ENCODE measurements at places on chromosomes 1 and 21. TPM values are rescaled to one million over a fixed set of nuclear protein-coding genes. Genes with fewer than 3 reads are reported as not detected.
A peak's percentile ranks its signal among the peaks of the same experiment; 100 is the strongest.

BNIPL gene
- total RNA-seq: 2.5 TPM

ZBTB21 gene
- 11.3 TPM for total RNA-seq

GIPC2 gene
- 14.2 TPM for total RNA-seq

FCGR1A gene
- 2.9 TPM for total RNA-seq

FMOD gene
- 13.5 TPM for total RNA-seq

C4BPB gene
- 9.8 TPM for total RNA-seq

NTRK1 gene
- 0.20 TPM for total RNA-seq

FAM177B gene
- 4.0 TPM for total RNA-seq

LENEP gene
- not detected for total RNA-seq

LYPD8 gene
- total RNA-seq: 545 TPM

LRRC38 gene
- total RNA-seq: not detected

LACTBL1 gene
- not detected for total RNA-seq

DMBX1 gene
- total RNA-seq: not detected

DNA sequence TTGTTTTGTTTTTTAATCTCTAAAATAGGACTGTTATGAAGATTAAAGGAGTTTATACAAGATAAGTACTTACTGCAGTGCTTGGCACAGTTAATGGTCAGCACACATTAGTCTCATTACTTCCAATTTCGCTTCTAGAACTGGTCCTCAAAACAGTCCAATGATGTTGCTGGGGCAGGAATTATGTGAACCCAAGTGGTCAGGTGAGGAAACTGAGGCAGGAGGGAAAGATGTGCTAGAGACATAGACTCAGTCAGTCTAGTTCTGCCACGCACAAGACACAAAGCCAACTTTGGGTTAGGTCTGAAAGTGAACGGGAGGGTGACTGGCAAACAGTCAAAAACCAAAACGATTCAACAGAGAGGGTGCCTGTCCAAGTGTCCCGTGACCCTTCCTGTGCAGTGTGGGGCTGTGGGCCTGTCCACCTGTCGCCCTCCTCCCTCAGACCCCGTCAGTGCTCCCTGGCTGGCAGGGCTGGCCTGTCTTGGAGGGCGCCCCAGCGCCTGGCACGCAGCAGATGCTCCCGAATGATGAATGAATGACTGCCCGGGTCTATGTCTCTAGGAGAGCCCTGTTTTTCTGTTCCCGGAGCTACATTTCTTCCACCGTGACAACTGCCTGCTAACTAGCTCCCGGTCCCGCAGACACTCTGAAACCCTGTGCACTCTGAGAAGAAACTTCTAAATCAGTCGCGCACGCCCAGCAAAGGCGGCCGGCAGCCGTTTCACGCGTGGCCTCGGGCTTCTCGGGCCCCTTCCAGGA lies 2.4 kb downstream of the LRP8 start:
- peak; percentile 13 for DNase-seq
- H3K4me3 ChIP-seq: peak overlapping the region; percentile 80
- peak overlapping the region; percentile 73 for H3K27ac ChIP-seq
- H3K27me3 ChIP-seq: no peaks in the 10 kb centered on the region

GRCh38 chr1:152577168-152577567 lies 3.1 kb downstream of the LCE3D start:
- no peak overlapping the region for H3K27ac ChIP-seq
- no peaks in the 10 kb centered on the region for H3K36me3 ChIP-seq
- H3K27me3 ChIP-seq: no peaks in the 10 kb centered on the region
- no peak overlapping the region for H3K4me3 ChIP-seq
- no peaks in the 10 kb centered on the region for H3K4me1 ChIP-seq
- no peak for DNase-seq

- DNase-seq: no peak
- no peaks in the 10 kb centered on the region for H3K4me1 ChIP-seq
- H3K36me3 ChIP-seq: no peaks in the 10 kb centered on the region
- H3K4me3 ChIP-seq: no peak overlapping the region
Observed at GRCh38 chr1:220616836-220617235, 73.3 kb upstream of the C1orf115 start.

DNA sequence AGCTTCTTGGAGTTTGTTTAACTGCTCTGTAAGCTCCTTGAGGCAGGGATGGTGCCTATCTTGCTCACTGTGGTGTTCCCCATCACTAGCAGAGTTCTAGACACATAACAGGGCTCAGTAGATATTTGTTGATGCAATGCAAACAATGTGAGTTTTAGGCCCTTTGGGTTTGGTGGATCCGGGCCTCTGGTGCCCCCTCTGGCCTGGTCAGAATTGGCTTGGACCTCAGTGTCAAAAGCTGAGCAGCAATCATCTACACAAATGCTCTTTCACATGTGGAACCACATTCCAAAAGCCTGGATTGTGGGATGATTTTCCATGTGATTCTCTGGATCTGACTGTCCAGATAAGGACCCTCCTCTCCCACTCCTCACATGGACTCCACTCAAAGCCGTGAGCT lies 53.4 kb upstream of the BCAR3 start:
- no peaks in the 10 kb centered on the region for H3K4me1 ChIP-seq
- H3K36me3 ChIP-seq: no peaks in the 10 kb centered on the region
- DNase-seq: no peak
- H3K27me3 ChIP-seq: no peaks in the 10 kb centered on the region

DNA sequence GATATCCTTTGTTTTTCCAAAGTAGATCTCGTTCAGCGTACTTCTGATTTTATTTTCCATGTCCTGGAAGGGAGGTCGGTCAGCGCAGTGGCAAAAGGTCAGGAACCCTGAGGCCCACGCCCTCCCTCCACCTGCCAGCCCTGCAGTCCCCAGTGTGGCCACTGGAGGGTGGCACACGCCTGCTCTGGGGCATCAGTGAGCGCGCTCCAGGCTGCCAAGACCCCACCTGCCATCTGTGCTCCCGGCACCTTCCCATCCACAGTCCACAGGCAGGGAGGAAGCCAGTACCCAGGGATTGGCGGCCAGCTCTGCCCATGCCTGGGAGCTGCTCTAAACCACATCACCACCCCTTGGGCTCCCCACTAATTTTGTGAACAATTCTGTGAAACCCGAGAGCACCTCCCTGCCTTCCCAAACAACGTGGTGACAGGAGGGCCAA lies 32.3 kb downstream of the SLC66A1 start:
- H3K4me1 ChIP-seq: peaks cover 9% of the 10 kb centered on the region
- H3K36me3 ChIP-seq: peaks cover 14% of the 10 kb centered on the region
- H3K4me3 ChIP-seq: no peak overlapping the region
- DNase-seq: peak; percentile 63
- H3K27ac ChIP-seq: no peak overlapping the region

GRCh38 chr1:10186331-10187025 lies 23.9 kb upstream of the KIF1B start:
- H3K27ac ChIP-seq: no peak overlapping the region
- H3K27me3 ChIP-seq: no peaks in the 10 kb centered on the region
- H3K36me3 ChIP-seq: no peaks in the 10 kb centered on the region
- H3K4me3 ChIP-seq: no peak overlapping the region
- no peak for DNase-seq
- H3K4me1 ChIP-seq: no peaks in the 10 kb centered on the region

DNA sequence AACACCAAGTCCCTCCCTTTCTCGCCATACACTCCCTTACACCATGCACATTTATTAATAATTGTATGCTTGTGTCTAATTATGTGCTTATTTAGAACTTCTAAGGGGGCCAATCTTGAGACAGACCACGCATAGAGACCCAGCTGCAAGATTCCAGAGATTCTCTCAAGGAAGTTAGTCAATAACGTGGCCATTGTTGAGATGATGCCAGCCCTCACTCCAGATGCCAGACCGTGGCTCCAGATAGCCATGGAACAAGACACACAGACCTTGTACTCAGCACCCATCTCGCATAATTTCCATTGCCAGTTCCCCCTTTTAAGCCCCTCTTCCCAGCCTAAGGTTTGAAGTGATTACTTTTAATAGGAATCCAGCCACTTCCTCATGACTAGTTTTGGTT lies 62.4 kb downstream of the DIRAS3 start:
- no peaks in the 10 kb centered on the region for H3K4me1 ChIP-seq
- no peaks in the 10 kb centered on the region for H3K27me3 ChIP-seq
- DNase-seq: no peak
- no peaks in the 10 kb centered on the region for H3K36me3 ChIP-seq

- DNase-seq: peak; percentile 13
- H3K4me3 ChIP-seq: no peak overlapping the region
- no peaks in the 10 kb centered on the region for H3K27me3 ChIP-seq
- H3K27ac ChIP-seq: no peak overlapping the region
Observed at GRCh38 chr1:150557065-150557600, 7.9 kb downstream of the ADAMTSL4 start.

DNA sequence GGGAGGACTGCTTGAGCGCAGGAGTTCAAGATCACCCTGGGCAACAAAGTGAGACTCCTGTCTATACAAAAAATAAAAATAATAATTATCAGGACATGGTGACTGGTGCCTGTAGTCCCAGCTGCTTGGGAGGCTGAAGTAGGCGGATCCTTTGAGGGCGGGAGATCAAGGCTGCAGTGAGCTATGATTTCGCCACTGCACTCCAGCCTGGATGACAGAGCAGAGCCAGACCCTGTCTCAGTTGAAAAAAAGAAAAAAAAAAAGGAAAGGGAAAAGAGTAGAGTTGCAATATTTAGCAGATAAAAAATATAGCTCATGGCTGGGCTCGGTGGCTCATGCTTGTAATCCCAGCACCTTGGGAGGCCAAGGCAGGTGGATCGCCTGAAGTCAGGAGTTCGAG lies 3.3 kb upstream of the S1PR1 start:
- peaks cover 44% of the 10 kb centered on the region for H3K27me3 ChIP-seq
- H3K27ac ChIP-seq: no peak overlapping the region
- no peaks in the 10 kb centered on the region for H3K36me3 ChIP-seq
- H3K4me3 ChIP-seq: no peak overlapping the region
- no peak for DNase-seq

DNA sequence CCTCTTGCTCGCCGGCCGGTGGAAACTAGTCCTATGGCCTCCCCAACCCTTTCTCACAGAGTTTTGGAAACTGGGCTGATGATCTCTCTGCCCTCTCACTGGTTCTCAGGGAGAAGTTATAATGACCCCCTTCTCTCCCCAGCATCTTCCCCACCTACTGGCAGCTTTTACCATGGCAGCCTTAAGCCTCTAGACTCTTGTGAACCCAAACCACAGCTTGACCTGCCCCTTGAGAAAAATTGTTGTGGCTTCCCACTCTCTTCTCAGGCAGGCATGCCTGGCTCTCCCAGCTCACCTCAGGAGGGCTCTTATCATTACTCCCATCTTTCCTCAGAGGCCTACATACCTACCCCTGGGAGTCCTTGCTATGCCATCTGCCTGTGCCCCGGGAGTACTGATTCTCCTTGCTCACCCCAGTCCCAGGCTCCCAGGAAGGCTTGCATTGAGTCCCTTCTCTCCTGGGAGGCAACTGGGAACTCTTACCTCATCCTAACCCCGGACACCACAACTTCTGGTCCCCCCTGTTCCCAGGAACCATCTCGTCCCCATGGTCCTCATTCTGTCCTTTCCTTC lies 1.6 kb downstream of the NSUN4 start:
- no peak overlapping the region for H3K4me3 ChIP-seq
- no peaks in the 10 kb centered on the region for H3K27me3 ChIP-seq
- no peak for DNase-seq
- peak overlapping the region; percentile 92 for H3K27ac ChIP-seq

DNA sequence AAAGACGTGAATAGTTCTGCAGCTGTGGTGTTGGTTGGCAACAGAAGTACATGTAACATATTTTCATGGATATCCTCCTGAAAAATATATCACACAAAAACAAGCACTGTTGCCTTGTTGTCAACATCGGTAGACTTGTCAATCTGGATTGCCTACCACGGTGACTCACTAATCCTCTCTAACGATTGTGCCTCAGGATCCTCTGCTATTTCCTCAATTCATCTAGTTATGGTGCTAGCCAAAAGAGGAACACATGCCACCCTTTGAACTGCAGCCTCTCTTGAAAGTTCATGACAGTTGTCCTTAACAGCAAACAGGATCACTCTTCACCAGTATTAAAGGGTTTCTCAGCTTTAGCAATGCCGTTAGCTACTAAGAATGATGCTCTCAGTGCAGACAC lies 25.7 kb downstream of the RASAL2 start:
- H3K4me1 ChIP-seq: no peaks in the 10 kb centered on the region
- no peaks in the 10 kb centered on the region for H3K36me3 ChIP-seq
- no peaks in the 10 kb centered on the region for H3K27me3 ChIP-seq
- H3K4me3 ChIP-seq: no peak overlapping the region
- DNase-seq: no peak

DNA sequence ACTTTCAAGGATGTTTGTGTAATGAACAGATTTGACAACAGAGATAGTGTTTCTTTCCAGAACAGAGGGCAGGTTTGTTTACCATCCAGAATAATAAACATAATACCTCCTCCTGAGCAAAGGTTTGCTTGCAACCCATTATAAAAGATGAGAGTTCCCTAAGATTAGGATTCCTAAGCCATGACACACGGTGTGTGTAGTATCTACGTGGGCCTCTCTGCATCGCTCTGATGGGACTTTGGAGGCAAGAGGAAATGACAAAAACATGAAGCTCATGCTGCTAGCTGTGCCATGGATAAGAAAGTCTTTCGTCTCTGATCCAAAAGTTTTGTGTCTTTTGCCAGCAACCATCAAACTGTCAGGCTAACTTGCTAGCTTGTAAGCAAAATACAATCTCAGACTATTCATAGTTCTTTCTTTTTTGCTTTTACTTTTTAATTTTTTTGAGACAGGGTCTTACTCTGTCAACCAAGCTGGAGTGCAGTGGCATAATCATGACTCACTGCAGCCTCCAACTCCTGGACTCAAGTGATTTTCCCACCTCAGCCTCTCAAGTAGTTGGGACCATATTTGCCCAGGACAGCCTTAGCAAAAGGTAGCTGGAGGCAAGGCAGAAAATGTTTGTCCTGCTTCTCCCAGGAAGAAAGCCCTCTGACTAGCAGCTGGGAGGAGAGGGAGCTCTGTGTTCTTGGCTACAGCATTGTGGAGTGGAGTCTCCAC lies 81.1 kb downstream of the LHX4 start:
- no peak overlapping the region for H3K27ac ChIP-seq
- no peaks in the 10 kb centered on the region for H3K36me3 ChIP-seq
- H3K4me3 ChIP-seq: no peak overlapping the region
- no peak for DNase-seq
- H3K4me1 ChIP-seq: no peaks in the 10 kb centered on the region

DNA sequence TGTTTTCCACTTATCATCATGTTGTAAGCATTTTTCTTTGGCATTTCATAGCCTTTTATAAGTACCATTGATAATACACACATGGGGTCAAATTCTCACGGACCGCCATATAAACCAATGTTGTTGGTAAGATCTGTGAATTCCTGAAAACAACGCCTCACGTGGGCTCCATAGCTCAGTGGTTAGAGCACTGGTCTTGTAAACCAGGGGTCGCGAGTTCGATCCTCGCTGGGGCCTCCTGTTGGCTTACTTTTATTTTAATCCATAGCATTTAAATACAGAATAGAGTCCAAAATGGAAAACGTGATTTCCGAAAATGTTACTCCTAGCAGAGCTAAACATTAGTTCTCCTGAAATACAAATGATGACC lies 83.1 kb downstream of the HHIPL2 start:
- DNase-seq: peak; percentile 44
- H3K36me3 ChIP-seq: no peaks in the 10 kb centered on the region
- no peaks in the 10 kb centered on the region for H3K27me3 ChIP-seq

- H3K36me3 ChIP-seq: no peaks in the 10 kb centered on the region
- no peaks in the 10 kb centered on the region for H3K27me3 ChIP-seq
- no peak overlapping the region for H3K27ac ChIP-seq
- H3K4me1 ChIP-seq: peaks cover 5% of the 10 kb centered on the region
- no peak for DNase-seq
Observed at GRCh38 chr21:41472753-41473548, 35.0 kb downstream of the TMPRSS2 start.

GRCh38 chr1:86296305-86297205 lies 99.6 kb downstream of the ODF2L start:
- H3K27me3 ChIP-seq: no peaks in the 10 kb centered on the region
- no peak overlapping the region for H3K27ac ChIP-seq
- H3K36me3 ChIP-seq: no peaks in the 10 kb centered on the region
